ENCODE measurements at places on chromosomes 6 and 20. TPM values are rescaled to one million over a fixed set of nuclear protein-coding genes. Genes with fewer than 3 reads are reported as not detected.

The HCK gene
- total RNA-seq: not detected

The CEBPB gene
- 6.9 TPM for total RNA-seq

The LRRN4 gene
- total RNA-seq: under 0.01 TPM

The XKR7 gene
- total RNA-seq: not detected

The MUCL3 gene
- total RNA-seq: not detected

The HLA-G gene
- total RNA-seq: not detected

DNA sequence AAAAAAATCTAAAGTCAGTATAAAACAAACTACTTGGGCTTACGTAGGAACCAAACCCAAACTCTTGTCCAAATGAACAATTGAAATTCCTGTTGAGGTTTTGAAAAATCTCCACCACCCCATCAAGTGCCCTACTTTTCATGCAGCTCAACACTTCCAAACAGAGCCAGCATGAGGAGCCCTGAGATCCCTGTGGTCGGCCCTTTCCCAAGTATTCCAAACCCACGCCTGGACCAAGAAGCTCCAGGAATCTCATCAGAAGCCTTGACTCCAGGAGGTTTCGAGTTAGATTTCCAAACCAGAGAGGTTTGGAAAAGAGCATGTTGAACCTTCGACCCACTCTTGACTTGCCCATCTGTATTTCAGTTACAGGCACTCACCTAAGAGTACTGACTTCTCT is 179.3 kb downstream of the MTFR2 start:
- DNase-seq: no peak

DNA sequence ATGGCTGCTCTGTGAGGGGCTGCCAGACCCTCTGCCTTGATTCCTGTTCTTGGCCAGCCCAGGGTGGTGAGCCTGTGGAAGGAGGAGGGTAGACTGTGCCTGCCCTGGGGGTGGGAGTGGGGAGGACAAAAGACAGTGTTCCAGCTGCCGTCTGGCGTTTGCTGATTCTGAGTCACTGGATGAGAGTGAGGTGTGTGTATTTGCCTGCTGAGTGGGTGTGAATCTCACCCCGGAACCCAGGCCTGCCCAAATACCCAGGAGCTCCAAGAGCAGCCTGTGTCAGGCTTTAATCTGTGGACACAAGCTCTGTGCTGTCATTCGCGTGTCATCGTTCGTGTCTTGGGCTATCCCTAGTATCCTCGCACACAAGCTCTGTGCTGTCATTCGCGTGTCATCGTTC is 2.6 kb upstream of the LKAAEAR1 start:
- no peak for DNase-seq

- peak; percentile 83 for DNase-seq
These were observed 8.4 kb upstream of the ABHD12 start for GRCh38 chr20:25399037-25399430.

- no peak for DNase-seq
These were observed 477.1 kb downstream of the BTBD3 start for GRCh38 chr20:12394786-12395185.

DNA sequence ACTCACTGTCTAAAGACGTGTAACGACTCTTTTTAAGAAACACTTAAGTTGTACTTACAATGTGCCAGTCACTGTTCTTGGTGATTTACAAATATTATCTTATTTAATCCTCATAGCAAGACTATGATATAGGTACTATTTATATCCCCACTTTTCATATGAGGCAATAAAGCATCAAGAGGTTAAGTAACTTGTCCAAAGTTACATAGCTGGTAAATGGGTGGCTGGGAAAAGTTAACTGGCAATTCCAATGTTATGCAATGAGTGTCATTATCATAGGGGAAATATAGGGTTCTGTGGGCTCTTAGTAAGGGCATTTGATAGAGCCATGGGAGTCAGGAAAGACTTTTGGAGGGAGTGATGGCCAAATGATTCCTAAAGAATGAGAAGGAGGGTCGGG is 21.4 kb upstream of the RIPOR2 start:
- peak; percentile 6 for DNase-seq

DNA sequence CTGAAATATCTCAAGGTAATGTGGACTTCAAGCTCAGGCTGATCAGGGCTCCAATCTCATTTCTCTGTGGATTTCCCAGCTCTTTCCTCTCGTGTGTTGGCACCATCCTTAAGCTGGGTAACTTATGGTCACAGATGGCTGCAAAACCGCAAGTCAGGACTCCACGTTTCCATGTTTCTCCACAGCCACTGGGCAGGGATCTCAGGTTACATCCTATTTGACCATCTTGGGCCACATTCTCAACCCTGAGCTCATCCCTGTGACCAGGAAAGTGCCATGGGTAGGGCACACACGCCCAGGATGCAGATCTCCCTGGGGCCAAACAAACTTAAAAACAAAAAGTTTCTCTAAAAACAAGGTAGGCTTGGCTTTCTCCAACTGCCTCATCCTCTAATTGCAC is 15.4 kb downstream of the RPS6KA2 start:
- no peak for DNase-seq

GRCh38 chr6:22141241-22141745 is 155.5 kb downstream of the PRL start:
- DNase-seq: peak; percentile 10
